ENCODE measurements at places on chromosomes 12 and 14.

DNA sequence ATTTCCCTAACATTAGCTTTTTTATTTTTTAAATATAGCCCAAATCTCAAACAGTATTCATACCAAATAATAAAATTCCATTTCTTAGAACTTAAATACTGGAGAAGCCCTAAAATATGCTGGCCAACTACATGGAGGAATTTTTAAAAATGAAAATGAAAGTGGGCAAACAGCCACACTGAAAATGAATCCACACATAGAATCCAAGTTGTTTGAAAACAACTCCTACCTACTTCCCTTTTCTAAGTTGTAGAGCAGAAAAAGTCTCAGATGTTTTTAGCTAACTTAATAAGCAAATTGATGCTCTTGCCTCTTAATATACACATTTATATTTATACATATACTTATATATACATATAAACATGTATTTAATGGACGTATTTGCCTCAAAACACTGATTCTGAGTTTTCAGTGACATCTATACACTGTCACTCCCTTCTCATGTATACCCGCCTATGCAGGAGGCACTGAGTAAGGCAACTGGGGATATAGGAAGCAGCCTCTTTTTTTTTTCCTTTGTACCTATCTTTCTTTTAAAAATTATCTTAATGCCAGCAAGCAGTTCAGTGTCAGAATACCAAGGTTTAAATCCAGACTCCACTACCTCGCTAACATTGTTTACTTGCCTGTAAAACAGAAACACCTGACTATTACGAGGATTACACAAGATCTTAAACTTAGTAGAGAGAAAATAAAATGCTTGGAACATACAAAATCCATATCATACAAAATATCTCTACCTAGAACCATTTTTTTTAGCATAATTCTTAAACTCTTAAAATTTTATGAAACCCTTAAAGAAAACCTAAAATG is 13.3 kb downstream of the DICER1 start:
- DNase-seq: no peak

DNA sequence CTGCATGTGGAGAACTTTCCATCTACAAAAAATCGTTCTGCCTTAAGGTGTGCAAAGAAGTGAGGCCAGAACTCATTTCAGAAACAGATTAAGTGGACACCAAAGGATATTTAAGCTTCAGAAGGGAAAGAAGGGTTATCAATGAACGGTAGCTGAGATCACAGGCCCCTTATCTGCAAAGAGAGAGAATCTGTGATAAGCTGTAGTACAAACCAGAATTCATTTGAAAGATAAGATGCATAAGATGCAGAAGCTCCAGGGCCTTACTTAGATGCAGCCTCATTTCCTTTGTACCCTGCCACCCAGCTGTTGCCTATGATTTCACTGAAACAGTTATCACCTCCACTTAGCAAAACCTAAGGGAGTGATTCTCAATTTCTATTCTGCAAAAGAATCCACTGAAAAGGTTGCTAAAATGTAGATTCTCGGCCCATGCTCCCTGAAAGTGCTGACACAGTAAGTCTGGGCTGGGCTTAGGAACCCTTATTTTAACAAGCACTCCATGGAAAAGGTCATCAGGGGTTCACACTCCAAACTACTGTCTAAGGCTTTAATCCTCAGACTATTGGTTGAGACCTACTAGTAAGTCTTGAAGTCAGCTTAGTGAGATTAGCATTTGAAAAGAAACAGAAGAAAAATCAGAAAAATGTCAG is 64.8 kb downstream of the HELB start:
- no peak for DNase-seq

- no peak for DNase-seq
Observed at GRCh38 chr14:90715993-90716392, 100.2 kb downstream of the TTC7B start.

GRCh38 chr12:86117711-86118110 is 138.5 kb downstream of the MGAT4C start:
- no peak for DNase-seq

- no peak for DNase-seq
Observed at GRCh38 chr12:102388469-102388868, 91.9 kb downstream of the IGF1 start.

- no peak for DNase-seq
Observed at GRCh38 chr12:51896236-51896635, 8.3 kb downstream of the ANKRD33 start.

DNA sequence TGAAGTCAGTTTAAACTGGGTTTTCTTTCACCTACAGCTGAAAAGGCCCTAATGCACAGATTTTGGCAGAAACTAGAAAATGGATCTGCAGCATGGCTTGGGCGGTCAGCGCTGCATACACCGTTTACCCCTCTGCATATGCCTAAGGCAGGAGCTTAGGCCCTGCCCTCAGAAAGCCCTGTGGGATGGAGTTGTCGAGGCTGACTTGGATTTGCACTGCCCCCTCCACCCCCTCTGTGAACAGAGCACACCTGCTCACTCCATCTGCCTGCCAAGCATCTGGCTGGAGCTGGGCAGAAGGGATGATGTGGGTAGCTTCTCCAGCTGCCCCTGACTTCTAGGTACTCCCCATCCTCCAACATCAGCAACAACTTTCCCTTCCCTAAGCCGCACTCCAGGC is 41.9 kb downstream of the TTC7B start:
- no peak for DNase-seq

DNA sequence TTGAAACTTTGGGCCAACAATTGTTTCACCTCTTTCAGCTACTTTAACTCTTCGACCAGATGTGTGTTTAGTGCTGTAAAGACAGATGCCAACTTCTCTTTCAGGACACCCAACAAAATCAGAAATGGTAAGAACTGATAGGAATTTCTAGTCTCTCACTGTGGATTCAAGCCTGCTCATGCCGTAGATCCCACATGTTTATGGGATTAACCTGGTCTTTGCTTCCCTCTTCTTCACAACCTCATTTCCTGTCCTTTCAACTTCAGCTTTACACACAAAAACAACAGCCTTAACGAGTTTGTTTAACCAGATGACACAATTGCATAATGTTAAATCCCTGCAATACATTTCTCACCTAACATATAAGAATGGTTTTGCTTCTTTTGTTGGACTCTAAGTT is 1031.9 kb upstream of the LRFN5 start:
- no peak for DNase-seq

DNA sequence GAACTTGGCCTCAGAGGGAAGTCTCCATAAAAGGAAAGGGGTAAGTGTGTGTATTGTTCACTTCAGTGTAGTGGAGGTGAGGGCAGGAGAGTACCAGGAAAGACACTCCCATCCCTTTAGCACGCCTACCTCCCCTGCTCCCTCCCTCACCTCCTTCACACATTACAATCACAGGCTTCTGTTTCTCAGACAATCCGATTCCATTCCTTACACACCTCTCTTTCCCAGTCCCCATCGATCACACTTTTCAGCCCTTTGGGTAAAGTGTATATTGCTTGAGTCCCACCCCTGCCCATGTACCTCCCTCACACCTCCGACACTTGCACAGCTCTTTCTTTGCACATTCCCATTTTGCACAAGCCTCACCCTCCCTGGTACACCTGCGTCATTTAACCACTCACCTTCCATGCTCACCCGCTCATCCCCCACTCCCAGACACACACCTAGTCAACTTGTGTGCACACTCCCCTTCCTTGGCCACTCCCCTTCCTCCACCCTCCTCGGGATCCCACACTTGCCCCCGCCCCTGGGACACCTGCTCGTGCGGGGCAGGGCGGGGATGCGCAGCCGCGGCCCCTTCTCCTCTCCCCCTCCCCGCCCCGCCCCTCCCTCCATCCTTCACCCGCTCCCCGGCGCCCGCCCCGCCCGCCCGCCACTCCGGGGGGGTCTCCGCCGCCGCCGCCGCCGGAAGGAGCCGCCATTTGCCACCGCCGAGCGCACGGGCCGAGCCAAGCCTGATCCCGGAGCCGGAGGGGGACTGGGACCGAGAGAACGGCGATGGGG is at the start of gene MARCHF9:
Gene MARCHF9, plus strand, starts transcription at position 693 of the 783 bp plus-strand sequence. CDS start 426 bp downstream, outside the sequence.
- peak; percentile 93 for DNase-seq

GRCh38 chr14:32341947-32342846 is 13.1 kb downstream of the AKAP6 start:
- DNase-seq: no peak

DNA sequence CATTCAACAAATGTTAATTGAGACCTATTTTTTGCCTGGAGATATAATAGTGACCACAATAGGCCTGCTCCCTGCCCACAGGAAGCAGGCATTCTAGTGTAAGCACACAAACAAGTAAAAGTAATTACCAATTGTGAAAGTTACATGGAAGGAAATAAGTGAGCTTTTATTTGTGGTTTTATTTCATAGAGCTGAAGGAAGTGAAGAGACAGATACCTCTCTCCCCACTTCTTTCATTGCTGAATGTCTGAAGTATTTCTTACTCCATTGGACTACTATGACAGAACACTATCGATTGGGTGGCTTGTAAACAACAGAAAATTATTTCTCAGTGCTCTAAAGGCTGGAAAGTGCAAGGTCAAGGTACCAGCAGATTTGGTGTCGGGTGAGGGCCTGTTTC is 183.5 kb downstream of the PRKCH start:
- no peak for DNase-seq

- DNase-seq: peak; percentile 28
Observed at GRCh38 chr14:35044939-35045797, 904 bp upstream of the FAM177A1 start.

GRCh38 chr12:12008232-12008850 is 62.4 kb upstream of the BCL2L14 start:
- DNase-seq: no peak

DNA sequence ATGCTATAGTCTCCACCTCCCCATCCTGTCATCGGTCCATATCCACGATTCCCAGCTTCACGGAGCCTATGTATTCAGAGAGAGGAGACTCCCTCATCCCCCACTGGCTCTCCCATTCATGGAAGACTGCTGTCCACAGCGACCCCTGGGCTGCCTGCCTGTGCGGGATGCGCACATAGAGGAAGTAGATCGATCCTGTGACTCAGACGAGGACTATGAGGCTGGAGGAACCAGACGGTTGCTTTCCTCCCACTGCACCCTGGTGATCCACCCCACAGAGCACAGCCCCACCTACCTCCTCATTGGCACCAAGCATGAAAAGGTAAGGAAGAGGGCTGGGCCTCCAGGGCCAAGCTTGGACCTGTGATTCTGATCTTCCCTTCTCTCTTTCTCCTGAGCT is 24.4 kb downstream of the PIGH start:
- DNase-seq: no peak

- DNase-seq: no peak
Observed at GRCh38 chr12:93173178-93173957, 204.4 kb upstream of the NUDT4 start.

- no peak for DNase-seq
Observed at GRCh38 chr14:35380794-35381193, 23.8 kb downstream of the NFKBIA start.

GRCh38 chr12:44972746-44973421 is 78.0 kb downstream of the DBX2 start:
- DNase-seq: peak; percentile 19

- no peak for DNase-seq
Observed at GRCh38 chr12:92136965-92137721, 8.5 kb downstream of the BTG1 start.

DNA sequence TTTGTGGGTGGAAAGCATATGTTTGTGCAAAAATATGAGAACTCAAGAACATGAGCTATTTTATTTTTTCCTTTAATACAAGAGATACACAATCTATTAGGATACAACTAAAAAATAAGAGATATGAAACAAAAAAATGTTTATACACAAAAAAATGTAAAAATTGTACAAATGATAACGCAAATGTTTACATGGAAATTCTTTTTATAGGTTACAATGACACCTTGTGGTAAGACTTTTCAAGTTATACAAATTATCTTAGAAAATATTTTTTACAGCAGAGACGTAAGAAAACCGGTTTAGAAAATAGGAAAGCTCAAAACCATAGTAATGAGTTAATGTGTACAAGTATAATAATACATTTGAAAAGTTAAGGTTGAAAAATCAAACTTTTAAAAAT is 25.5 kb downstream of the CEP83 start:
- DNase-seq: no peak

DNA sequence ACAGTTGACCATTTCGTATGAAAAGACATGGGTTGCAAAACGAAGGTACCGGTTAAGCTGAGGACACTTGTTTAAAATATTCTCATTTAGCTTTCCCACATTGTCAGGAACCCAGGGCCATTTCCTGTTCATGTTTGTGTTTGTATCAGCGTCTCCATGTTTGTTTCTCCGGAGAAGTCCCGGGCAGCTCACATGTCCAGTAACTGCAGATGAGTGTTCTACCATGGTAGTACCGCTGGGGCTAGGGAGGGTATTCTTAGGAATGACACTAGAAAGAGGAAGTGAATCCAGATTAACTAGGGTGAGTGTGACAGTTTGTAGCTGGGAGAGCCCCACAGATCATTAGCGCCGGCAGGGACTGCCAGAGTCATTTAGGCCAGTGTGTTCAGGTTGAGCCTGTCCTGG is 50.0 kb upstream of the EVL start:
- DNase-seq: peak; percentile 61

- no peak for DNase-seq
Observed at GRCh38 chr14:76936483-76936882, 92.0 kb downstream of the IRF2BPL start.

- DNase-seq: no peak
Observed at GRCh38 chr12:40999210-40999609, 188.9 kb upstream of the PDZRN4 start.

- DNase-seq: no peak
Observed at GRCh38 chr12:32159925-32160324, 53.3 kb downstream of the BICD1 start.

DNA sequence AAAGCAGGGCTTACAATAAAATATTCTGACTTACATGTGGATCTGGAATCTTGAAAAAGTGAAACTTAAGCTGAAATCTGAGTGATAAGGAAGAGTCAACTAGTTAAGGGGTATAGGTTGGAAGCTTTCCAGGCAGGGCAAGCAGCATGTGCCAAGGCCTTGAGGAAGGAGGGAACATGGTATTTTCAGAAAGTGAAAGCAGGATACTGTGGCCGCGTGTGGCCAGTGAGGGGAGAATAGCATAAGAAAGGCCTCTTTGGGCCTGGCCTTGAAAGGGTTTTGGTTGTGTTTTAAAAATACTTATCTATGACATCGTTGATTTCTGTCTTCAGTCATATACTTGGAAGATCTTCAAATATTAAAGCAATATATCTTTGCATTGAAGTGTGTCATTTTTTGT is 213.4 kb downstream of the AKAP6 start:
- DNase-seq: peak; percentile 5

DNA sequence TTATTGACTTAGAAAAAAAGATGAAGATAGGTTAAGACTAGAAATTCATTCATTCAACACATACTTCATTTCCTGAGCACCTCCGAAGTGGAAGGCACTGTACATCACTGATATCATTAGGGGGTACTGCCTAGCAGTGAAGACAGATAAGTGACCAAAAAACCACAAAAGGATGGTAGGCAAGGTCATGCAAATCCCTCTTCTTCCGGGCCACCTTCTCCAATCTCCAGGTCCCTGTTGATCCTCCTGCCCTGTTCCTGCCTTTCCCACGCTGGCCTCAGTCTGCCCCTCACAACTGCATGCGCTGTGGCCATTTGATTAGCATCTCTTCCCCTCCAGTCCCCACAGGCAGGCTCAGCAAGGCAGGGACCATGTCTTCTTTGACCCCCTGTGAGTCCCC is 60.8 kb downstream of the SETD3 start:
- no peak for DNase-seq

Data from GM20000 (cell line).